ENCODE measurements at places on chromosomes 13 and 19.

GRCh38 chr13:40784540-40784939 lies 4.9 kb upstream of the SLC25A15 start:
- DNase-seq, result no peak

DNA sequence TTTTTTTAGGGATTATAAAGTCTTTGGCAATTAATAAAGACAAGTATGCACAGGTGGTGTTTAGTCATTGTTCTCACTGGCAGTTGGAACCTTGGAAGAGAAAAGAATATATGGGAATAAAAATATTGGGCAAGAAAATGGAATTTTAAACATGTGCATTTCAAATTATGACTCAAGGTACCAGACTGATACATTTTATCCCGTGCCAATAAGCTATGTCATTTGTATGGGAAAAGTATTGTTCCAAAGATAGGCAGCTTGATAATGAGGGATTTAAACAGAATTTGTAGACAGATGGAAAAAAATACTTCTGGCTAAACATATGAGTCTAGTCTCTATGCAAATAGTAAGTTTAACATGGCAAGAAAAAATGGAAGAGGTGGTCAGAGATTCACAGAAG lies 169.5 kb upstream of the UFM1 start:
- no peak for DNase-seq

DNA sequence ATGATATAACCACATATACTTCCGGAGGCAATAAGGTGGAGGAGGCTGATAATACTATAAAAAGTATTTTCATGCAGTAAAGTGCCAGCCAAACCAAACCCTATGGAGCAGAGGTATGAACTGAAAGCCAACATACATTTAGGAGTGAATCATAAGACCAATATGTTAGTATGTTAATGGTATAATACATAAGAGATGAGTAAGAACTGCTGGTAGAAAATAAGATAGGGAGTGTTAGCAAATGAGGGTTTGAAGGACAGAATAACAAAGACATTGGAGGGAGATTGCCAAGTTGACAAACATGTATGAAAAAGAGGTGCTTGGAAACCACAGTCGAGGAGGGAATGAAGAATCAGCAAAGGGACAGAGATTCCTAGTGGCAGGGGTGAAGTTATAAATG lies 10.8 kb downstream of the ENOX1 start:
- no peak for DNase-seq

DNA sequence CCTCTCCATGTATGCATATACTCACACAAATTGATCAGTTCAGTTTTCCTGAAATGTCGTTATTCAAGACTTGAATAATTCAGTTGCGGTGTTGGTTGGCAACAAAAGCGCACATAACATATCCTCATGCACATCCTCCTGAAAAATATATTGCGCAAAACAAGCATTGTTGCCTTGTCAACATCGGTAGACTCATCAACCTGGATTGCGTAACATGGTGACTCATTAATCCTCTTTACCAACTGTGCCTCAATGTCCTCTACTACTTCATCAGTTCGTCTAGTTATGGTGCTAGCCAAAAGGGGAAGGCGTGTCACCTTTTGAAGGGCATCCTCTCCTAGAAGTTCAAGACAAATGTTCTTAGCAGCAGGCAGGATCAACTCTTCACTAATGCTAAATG lies 357.7 kb downstream of the LMO7 start:
- no peak for DNase-seq

GRCh38 chr13:81670048-81670447 lies 1329.1 kb upstream of the SPRY2 start:
- no peak for DNase-seq

- no peak for DNase-seq
These were observed 404 bp downstream of the C19orf44 start for GRCh38 chr19:16496613-16496983.

- no peak for DNase-seq
These were observed 228.8 kb upstream of the STARD13 start for GRCh38 chr13:33514362-33514761.

GRCh38 chr19:10467104-10467706 lies 36.0 kb downstream of the KEAP1 start:
- DNase-seq, result no peak

- DNase-seq, result no peak
These were observed 130.5 kb upstream of the RNF113B start for GRCh38 chr13:98307463-98308085.

DNA sequence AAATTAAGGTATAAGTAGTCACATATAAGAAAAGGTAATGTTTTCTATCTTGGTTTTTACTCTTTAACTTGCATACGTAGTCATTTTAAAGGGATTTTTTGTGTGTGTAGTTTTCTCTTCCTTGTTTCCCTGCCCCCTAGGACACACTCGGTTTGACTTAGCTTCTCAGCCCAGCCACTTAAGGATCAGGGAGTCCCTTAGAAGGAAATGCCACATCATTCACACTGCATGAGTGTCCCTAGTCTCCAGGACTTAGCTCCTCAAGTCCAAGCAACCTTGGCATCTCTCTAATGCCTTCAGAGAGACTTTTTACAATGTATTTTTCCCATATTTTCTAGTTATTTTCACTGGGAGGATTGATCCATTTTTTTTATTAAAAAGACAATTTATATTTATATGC lies 1407.7 kb downstream of the EFNB2 start:
- DNase-seq, result no peak

- DNase-seq, result no peak
These were observed 14.0 kb downstream of the ZNF260 start for GRCh38 chr19:36514012-36514612.

- no peak for DNase-seq
These were observed 100.7 kb downstream of the MBNL2 start for GRCh38 chr13:97322740-97323342.

DNA sequence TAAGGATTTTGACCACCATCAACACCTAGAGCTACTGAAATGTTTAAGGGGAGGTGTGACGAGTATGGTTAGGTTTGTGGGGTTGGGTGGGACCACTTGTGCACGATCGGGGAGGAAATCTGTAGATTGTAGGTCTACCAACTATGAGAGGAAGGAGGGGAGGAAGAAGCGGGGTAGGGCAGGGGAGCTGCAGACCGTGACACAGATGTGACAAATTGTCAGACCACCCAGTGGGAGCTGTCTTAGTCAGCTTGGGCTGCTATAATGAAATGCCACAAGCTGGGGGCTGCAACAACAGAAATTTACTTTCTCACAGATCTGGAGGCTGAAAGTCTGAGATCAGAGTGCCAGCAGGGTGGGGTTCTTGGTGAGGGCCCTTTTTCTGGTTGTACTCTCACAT lies 62.2 kb upstream of the ARGLU1 start:
- peak; percentile 33 for DNase-seq

DNA sequence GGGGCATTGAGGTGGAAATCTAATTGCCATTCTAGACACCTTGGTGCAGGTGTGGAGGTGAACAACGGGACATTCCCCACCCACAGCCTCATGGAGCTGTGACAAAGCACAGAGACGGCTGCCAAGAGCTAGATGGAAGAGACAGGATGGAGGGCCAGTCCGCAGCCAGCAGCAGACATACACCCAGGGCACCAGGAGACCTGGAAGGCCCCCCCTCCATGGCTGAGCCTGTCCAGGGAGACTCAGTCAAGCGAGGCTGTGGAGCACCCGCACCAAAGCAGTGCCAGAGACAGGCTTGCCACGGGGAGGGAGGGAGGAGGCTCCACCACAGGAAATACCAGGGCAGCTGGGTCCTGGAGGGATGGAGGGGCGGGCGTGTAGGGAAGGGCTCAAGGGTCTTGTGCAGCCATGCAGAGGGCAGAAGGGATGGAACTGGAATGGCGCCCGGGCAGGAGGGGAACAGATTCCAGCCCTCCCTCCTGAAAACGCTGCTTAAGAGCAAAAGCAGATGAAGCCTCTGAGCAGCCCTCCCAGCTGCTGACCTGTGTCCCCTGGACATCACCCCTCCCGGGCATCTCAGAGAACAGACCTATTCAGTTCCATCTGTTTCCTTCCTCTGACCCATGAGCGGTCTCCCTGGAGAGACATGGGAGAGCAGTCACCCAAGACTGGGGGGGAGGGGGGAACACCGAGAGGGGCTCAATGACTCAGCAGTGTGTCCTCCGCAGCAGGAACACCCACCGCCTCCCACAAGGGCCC lies 14.4 kb downstream of the EPS15L1 start:
- peak; percentile 54 for DNase-seq

- no peak for DNase-seq
These were observed 217.0 kb downstream of the NBEA start for GRCh38 chr13:35159041-35159440.

DNA sequence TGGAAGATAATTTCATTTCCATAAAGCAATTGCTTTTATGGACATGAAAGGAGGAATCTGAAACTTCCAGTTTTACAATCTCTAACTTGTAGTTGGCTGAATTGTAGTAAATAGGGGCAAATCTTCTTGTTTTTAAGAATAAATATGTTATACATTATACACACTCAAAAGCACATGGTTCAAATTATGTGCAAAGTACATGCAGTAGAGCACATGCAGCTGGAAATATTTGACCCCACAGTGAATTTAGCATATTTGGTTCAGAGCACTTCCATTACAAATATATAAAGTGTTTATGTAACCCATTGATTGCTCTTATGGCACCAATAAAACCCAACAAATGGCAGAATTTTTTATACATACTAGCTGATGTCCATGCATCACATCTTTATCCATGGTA lies 180.5 kb downstream of the IRS2 start:
- DNase-seq, result no peak

DNA sequence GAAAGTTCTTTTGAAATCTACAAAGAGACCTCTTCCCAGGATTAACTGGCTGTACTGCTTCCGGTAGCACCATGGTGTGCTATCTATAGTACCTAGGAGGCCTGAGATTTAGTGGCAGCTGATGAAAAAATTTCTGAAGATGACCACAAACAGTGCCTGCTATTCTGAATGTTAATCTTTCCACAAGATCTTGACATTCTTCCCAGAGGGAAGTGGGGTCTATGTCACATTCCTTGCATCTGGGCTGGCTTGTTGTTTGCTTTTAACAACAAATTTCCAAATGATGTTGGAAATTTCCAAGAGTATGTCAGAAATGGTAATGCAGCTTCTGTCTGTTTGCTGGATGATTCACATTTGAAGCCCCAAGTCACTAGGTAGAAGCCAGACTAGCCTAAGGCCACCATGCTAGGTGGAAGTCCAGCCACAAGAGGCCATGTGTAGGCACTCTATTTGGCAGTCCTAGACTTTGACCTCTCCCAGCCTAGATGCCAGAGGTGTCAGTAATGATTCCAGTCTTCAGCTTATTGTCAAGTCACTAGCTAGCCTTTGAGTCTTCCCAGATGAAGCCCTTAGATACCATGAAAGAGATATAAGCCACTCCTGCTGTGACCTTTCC lies 22.1 kb downstream of the SPART start:
- no peak for DNase-seq

DNA sequence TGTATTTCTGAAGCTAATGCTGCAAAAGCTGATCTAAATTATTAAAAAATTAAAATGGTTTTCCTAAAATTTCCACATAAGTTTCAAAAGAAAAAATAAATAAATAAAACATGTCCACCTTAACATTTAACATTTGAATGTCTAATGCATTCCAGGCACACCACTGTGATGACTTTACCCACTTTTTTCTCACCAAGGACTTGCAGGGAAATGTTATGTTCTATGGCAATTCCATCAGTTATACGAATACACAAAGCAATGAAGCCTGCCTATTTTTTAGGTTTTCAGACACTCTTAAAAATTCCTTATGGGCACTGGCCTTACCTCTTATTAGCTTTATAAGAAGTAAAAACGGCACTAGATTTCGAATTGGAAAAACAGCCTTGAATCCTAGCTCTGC lies 10.2 kb downstream of the TSC22D1 start:
- DNase-seq, result no peak

DNA sequence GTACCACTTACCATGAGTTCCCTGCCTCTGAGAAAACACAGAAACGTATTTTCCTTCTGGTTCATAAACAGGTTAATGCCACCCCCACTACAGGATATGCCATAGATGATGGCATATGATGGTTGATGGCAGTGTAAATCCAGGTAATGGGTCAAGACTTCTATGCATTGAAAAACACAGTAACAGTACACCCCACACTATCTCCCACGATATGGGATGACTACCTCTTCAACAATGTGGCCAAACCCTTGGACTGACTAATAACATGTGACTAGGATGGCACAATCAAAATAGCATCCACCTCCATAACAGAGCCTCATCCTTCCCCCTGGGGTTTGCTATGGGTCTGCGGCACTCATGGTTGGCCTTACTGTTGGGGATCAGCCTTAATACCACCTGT lies 22.0 kb downstream of the ZNF235 start:
- DNase-seq, result no peak

DNA sequence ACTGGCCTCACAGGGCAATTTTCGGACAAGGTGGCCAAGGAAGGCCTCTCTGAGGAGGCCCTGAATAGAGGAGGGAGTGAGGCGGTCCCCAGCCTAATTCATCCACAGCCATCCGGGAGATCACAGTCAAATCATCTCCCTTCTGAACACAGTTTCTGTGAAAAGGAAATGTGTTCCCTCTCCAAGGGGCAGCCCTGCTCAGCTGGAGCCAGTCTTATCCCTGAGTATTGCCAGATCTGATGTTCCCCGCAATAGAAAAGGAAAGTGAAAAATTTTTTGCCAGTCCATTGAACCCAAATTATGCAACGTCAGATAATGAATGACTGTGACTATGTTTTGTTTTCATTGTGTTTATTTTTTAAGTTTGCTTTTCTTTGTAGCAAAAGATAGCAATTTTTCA lies 125.9 kb downstream of the SIPA1L3 start:
- no peak for DNase-seq

- DNase-seq, result no peak
These were observed 330.3 kb downstream of the TSHZ3 start for GRCh38 chr19:31018936-31019335.

- DNase-seq, result no peak
These were observed 2295.4 kb downstream of the PCDH9 start for GRCh38 chr13:64934569-64935362.

GRCh38 chr19:2533686-2534422 lies 57.9 kb downstream of the GADD45B start:
- no peak for DNase-seq

DNA sequence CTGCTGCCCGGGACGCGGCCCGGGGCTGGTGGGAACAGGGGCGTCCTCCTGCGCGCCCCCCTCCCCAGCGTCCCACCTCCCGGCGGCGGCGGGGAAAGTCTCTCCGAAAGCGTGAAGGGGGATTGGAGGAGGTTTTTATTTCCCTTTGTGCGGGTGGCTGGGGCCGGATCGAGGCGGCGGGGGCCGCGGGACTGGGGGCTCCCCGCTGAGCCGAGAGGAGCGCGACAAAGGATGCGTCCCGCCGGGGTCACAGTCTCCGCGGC lies 132 bp downstream of the SHD start:
- DNase-seq, result no peak

- no peak for DNase-seq
These were observed 530.0 kb downstream of the RFC3 start for GRCh38 chr13:34347784-34348573.

GRCh38 chr13:110322126-110322827 lies 15.2 kb downstream of the COL4A2 start:
- DNase-seq, result no peak

Data from nephron progenitor cell (in vitro differentiated cells).